Naive thymus-derived CD4-positive, alpha-beta T cell (primary cell): ENCODE measurements at places on chromosomes 7 and 10.

DNA sequence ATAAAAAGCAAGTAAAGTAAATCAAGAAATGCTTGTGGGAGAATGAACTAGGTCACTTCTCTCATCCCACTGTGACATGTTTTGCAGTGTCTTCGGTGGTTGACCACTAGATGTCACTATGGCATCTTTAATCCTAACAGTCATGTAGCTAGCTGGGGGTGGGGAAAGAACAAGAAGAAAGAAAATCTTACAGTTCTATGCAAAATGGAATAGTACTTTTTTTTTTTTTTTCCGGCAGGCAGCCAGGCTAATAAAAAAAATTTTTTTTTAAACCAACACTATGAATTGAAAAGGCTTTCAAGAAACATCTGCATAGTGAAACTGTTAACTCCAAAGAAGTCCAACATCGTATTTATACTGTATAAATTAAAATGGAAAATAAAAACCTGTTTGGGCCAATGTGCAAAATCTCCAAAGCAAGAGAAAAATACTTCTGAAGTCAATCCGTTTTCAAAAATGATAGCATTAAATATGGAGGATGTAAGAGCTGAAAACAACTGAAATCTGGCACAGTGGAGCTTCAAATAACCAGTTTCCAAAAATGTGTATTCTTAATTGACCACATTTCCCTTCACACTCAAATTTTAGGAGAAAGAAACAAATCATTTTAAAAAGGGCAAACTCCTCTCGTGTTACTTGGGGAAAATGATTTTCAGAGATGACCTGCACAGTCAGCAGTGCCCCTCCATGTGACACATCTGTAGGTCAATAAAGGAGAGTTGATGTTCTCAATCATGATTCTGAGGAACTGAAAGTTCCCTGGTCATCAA, 38.5 kb downstream of the CDK1 start:
- no peaks in the 10 kb centered on the region for H3K27me3 ChIP-seq
- no peaks in the 10 kb centered on the region for H3K4me1 ChIP-seq
- no peak for DNase-seq

DNA sequence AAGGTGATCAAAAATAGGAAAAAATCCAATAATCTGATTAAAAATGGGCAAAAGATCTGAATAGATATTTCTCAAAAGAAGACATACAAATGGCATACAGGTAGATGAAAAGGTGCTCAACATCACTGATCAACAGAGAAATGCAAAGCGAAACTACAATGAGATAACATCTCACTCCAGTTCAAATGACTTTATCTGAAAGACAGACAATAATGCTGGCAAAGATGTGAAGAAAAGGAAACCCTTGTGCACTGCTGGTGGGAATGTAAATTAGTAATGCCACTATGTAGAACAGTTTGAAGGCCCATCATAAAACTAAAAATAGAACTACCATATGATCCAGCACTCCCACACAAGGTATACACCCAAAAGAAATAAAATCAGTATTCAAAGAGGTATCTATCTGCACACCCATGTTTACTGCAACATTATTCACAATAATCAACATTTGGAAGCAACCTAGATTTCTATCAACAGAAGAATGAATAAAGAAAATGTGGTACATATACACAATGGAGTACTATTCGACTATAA, 85.0 kb downstream of the LRRN3 start:
- no peak for DNase-seq
- H3K27me3 ChIP-seq = no peaks in the 10 kb centered on the region
- no peaks in the 10 kb centered on the region for H3K36me3 ChIP-seq
- H3K4me1 ChIP-seq = no peaks in the 10 kb centered on the region

GRCh38 chr7:50560865-50561351, 4.3 kb downstream of the DDC start:
- H3K36me3 ChIP-seq = no peaks in the 10 kb centered on the region
- H3K27ac ChIP-seq = no peak overlapping the region
- no peaks in the 10 kb centered on the region for H3K4me1 ChIP-seq
- H3K27me3 ChIP-seq = no peaks in the 10 kb centered on the region
- DNase-seq = no peak
- H3K4me3 ChIP-seq = no peak overlapping the region

GRCh38 chr7:151312831-151313809, 28.5 kb upstream of the NUB1 start:
- H3K27me3 ChIP-seq = no peaks in the 10 kb centered on the region
- no peaks in the 10 kb centered on the region for H3K36me3 ChIP-seq
- no peak overlapping the region for H3K27ac ChIP-seq
- no peak overlapping the region for H3K4me3 ChIP-seq
- DNase-seq = no peak

- no peaks in the 10 kb centered on the region for H3K36me3 ChIP-seq
- no peaks in the 10 kb centered on the region for H3K27me3 ChIP-seq
- no peak for DNase-seq
- no peak overlapping the region for H3K27ac ChIP-seq
- H3K4me3 ChIP-seq = no peak overlapping the region
These were observed 543.0 kb upstream of the FZD8 start for GRCh38 chr10:36185097-36185496.

DNA sequence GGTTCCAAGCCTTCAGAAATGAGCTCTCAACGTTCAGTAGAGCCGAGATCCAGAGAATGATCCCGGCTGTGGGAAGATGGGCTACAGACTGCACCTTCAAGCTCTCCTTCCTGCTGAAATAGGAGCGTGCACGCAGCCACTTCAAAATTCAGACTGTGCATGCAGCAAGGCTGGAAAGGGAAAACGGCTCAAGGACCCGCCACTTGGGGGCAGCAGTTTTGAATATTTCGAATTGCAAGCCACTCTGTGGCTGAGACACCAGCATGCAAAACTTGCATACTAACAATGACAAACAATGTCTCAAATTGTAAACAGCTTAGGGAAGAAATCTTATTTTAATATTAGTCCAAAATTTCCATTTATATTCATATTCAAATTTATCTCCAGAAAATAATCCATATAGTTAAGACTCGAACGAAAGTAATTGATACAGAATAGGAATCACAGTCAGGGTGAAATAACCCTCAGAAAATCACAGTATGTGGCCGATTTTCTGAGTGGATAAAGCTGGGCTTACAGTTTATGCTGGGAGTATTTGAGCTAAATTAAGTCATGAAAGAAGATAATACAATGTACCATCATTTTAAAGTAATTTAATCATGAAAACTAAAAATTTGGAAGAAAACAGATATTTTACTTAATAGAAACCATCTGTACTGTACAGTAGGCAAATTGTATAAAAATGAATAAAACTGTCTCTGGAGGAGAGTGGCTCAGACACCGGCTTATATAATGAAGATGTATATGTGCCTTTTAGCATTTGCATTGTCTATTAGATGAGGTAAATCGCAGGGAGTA, 137.9 kb upstream of the MKI67 start:
- no peaks in the 10 kb centered on the region for H3K36me3 ChIP-seq
- no peaks in the 10 kb centered on the region for H3K4me1 ChIP-seq
- no peaks in the 10 kb centered on the region for H3K27me3 ChIP-seq
- H3K27ac ChIP-seq = no peak overlapping the region
- DNase-seq = no peak

DNA sequence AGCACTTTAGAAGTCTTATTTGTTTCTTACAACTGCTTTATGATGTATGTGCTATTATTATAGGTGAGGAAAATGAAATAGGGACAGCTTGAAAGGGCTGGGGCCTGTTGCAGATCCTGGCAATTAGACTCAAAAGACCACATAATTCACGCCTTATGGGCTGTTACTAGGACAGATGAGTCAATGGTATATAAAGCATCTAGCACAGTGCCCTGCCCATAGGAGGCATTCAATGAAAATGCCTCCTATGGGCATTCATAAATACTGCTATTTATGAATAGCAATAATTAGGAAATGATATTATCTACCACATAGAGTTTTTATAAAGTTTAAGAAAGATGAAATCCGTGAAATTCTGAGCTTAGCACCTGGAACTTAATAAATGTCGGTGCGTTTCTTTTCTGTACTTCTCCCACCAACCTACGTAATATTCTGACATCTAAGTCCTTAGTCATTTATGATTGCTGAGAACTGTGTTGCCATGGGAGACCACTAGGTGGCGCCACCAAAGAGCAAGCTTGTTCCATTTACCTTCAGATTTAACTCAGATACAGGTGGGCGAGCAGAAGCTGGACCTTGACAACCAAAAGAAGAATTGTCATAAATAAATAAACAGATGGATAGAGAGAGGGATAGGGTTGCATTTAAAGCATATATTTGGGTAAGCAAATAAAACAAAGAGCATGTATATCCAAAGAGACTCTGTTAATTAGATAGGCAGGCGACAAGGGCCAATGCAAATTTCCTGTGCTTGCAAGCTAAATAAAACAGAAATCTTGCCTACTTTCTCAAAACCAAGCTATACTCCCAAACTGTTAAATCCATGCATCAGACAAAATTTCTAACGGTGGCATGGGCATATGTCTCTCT, 699.9 kb downstream of the INHBA start:
- no peaks in the 10 kb centered on the region for H3K4me1 ChIP-seq
- no peaks in the 10 kb centered on the region for H3K36me3 ChIP-seq
- no peak for DNase-seq
- H3K27ac ChIP-seq = no peak overlapping the region
- no peaks in the 10 kb centered on the region for H3K27me3 ChIP-seq

GRCh38 chr10:32105782-32106382, 49.7 kb upstream of the KIF5B start:
- H3K36me3 ChIP-seq = no peaks in the 10 kb centered on the region
- H3K27me3 ChIP-seq = no peaks in the 10 kb centered on the region
- no peak overlapping the region for H3K27ac ChIP-seq
- H3K4me1 ChIP-seq = no peaks in the 10 kb centered on the region

DNA sequence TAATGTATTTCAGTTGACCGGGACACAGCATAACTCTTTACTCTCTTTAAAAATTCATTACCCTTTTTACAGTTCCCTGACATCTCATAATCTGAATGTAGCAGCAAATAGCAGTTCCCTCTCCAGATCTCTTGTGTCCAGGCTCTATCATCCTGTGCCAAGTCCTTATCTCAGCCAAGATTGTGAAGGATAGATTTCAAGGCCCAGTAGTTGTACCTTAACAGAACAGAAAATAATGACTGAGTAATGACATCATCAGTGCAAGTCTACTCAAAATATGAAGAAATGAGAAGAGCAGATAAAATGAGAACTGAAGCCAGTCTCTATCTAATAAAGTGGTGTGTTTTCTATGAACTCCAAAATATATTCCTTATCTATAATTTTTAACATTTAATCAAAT, 92.6 kb downstream of the TFEC start:
- no peak overlapping the region for H3K4me3 ChIP-seq
- no peaks in the 10 kb centered on the region for H3K27me3 ChIP-seq
- H3K36me3 ChIP-seq = no peaks in the 10 kb centered on the region
- no peak overlapping the region for H3K27ac ChIP-seq

DNA sequence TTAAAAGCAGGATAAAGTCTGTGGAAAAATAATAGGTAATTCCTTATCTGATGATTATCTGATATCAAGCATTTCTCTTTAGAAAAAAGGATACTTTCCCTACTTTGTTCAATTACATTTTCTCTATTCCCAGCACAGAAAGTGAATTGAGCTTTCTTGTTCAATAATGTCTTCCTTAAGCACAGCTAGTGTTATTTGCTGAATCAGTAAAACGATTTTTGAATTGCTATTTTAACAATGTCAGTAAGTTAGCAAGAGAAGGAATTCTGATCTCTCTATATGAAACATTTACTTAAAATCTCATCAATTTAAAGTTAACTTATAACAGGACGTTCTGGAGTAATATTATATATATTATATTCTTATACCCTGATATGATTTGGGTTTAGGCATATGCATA, 337.2 kb upstream of the ANKRD30A start:
- no peaks in the 10 kb centered on the region for H3K27me3 ChIP-seq
- H3K4me1 ChIP-seq = no peaks in the 10 kb centered on the region
- H3K4me3 ChIP-seq = no peak overlapping the region
- no peaks in the 10 kb centered on the region for H3K36me3 ChIP-seq
- no peak overlapping the region for H3K27ac ChIP-seq

- DNase-seq = no peak
- H3K27ac ChIP-seq = no peak overlapping the region
- H3K4me1 ChIP-seq = no peaks in the 10 kb centered on the region
- H3K36me3 ChIP-seq = no peaks in the 10 kb centered on the region
- H3K4me3 ChIP-seq = no peak overlapping the region
- H3K27me3 ChIP-seq = no peaks in the 10 kb centered on the region
These were observed 554.4 kb downstream of the PTPRN2 start for GRCh38 chr7:158033196-158033595.

- no peaks in the 10 kb centered on the region for H3K4me1 ChIP-seq
- H3K27me3 ChIP-seq = no peaks in the 10 kb centered on the region
- H3K4me3 ChIP-seq = no peak overlapping the region
- no peak overlapping the region for H3K27ac ChIP-seq
These were observed 212.3 kb upstream of the SLC26A5 start for GRCh38 chr7:103658055-103659005.

GRCh38 chr10:132282667-132283603, 24.8 kb downstream of the STK32C start:
- no peaks in the 10 kb centered on the region for H3K27me3 ChIP-seq
- no peak overlapping the region for H3K27ac ChIP-seq
- H3K4me1 ChIP-seq = no peaks in the 10 kb centered on the region
- H3K36me3 ChIP-seq = no peaks in the 10 kb centered on the region

DNA sequence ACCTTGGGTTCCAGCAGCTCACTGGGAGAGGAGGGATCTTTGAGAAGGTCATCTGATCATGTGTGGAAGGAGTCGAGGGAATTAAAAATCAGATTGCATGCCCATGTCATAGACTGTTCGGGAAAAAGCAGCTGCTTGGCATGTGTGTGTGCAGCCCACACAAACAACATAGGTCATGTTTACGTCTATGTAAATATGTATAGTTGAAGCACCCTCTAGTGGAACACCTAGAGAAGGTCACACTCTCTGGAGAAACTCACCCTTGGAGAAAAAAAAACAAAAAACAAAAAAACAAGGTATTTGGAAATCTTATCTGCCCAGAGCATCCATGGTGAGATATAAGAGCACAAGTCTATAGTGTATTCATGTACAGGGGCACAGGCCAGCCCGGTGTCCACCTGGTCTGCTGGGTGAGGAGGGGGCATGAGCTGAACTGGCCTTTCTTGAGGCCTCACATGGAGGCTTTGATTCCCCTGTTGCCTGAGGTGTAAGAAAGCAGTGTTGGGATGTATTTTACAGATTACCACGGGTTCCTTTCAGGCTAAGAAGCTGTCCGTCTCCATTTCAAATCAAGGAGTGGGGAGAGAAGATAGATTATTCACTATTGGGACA, 98.0 kb downstream of the NPY start:
- H3K36me3 ChIP-seq = no peaks in the 10 kb centered on the region
- H3K4me3 ChIP-seq = no peak overlapping the region
- H3K4me1 ChIP-seq = no peaks in the 10 kb centered on the region
- DNase-seq = no peak
